CD4-positive, alpha-beta T cell (primary cell): ENCODE measurements at places on chromosomes 7 and 10.

GRCh38 chr7:78033410-78033809 is 234.8 kb downstream of the PHTF2 start:
- DNase-seq, result no peak

- DNase-seq, result no peak
Measured at GRCh38 chr7:51058764-51059163, 257.8 kb downstream of the COBL start.

GRCh38 chr10:78071140-78071856 is 37.6 kb downstream of the RPS24 start:
- DNase-seq, result no peak

GRCh38 chr7:82173400-82174021 is 270.1 kb downstream of the CACNA2D1 start:
- DNase-seq, result no peak

- DNase-seq, result no peak
Measured at GRCh38 chr7:37450035-37450434, 1.4 kb upstream of the ELMO1 start.

DNA sequence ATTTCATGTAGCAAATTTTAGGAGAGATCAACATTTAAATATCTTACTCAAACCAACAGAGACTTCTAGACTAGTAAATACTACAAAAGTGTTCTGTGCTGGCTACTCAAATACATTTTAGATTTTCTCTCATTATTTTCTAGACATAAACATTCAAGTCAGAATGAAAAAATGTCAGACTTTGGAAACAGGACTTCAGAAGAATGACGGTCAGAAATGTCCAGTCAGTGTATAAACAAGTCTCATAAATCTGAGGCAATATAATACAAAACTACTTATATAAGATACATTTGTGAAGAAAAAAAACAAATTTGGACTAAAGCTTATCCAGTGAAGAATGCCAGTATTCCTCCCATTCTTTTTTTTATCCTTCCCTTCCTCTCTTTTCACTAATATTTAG is 25.9 kb downstream of the RNLS start:
- DNase-seq, result no peak

DNA sequence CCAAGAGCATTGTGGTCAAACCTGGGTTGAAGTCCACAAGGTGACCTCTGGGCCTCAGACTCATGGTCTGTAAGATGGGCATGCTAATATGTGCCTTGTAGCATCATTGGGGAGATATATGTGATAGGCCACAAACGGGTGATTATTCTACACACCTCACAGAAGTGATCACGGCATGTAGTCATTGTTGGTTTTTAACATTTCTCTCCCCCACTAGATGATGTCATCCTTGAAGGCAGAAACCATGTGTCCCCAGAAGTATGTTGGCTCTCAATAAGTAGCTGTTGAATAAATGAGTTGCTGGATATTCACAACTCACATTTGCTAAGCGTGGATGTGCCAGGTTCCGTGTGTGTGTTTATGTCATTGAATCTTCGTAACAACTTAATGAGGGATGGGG is 42.4 kb downstream of the GATA3 start:
- DNase-seq, result no peak

GRCh38 chr7:111290982-111291381 is 200.1 kb downstream of the LRRN3 start:
- no peak for DNase-seq

- DNase-seq, result no peak
Measured at GRCh38 chr7:15674586-15674985, 11.9 kb downstream of the MEOX2 start.

DNA sequence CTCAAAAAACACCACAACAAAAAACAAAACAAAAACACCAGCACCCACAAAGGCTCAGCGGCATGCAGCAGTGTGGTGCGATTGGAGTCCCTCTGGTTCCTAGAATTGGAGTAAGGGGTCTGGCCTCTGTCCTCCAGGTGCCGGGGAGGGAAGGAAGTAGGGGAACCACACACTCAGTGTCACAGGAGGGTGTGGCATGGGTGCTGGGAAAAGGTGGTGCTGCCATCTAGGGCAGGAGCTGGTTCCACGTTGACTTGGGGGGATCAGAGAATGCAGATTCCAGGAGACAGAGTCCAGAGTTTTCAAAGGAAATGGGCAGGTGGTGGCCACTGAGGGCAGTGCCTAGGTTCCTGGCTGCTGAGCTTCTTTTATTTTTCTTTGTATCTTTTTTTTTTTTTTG is 19.8 kb upstream of the WIPI2 start:
- no peak for DNase-seq

- no peak for DNase-seq
Measured at GRCh38 chr10:80686734-80687475, 149.2 kb downstream of the SH2D4B start.

- DNase-seq, result no peak
Measured at GRCh38 chr7:28132959-28133870, 47.4 kb downstream of the JAZF1 start.

GRCh38 chr10:107071301-107071700 is 93.2 kb downstream of the SORCS1 start:
- no peak for DNase-seq

DNA sequence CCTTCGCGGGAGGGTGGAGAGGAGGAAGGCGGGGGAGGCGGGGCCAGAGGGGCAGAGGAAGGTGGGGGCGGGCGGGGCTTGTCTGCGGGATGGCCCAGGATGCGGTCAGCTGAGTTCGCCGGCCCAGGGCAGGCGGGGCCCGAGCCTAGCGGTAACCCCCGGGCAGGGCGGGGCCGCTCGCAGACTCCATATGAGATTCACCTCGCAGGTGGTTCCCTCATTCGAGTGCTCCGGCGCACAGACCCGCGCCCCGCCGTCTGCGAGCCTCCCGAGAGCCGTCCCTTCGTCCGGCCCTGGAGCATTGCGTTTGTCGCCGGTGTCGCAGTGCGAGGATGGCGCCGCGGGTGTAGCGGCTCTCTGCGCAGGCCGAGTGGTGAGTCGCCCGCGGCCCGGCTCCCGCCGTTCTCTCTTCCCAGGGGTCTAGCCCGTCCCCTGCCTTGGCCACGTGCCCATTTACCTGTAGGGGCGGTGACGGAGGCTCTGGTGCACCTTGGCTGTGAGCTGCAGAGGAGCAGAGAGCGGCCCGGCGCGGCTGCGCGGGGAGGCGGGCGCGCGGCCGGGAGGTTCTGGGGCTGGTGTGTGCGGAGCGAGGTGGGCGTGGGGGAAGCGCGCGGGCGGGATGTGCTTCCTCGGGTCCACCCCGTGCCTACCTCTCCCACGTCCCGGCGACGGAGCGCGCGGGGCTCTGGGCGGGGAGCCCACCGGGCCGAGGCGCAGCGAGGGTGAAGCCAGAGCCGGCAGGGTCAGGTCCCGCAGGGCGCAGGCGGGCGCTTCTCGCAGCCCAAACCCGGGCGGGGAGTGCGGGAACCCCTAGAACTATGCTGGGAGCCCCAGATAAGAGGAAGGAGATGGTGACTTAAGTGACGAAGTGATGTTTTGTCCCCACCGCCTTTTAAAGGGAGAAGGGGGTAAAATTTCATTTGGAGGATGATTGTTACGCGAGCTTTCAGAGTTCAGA is at the start of gene UPP1:
TSS of gene UPP1 (plus strand) at position 220 of the 958 bp plus-strand sequence. CDS start 5,519 bp downstream, outside the sequence.
- DNase-seq, result peak; percentile 97

DNA sequence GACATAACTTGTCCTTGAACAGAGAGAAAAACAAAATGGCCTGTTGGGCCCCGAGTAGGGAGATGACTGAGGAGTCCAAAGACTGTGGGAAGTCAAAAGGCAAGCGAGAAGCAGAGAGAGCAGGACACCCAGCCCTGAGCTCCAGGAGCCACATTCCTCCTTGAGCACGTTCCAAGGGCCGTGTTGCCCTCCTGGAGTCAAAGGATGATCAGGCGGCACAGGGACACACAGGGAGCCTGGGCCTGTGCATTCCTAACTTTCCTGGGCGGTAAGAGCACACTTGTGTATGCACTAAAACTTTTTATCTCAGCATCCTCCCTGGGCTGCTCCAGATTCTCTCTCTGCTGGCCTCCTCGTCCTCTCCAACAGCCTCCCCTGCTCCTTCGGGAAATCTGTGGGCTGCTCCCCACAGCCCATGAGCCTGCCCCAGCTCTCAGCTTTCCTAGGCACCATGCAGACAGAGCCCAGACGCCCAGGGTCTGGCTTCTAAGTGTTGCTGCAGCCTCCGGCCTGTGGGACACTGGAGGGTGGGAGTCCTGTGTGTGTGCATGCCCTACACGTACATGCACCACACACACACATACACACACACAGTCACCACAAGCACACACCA is 281.8 kb downstream of the POU6F2 start:
- no peak for DNase-seq

DNA sequence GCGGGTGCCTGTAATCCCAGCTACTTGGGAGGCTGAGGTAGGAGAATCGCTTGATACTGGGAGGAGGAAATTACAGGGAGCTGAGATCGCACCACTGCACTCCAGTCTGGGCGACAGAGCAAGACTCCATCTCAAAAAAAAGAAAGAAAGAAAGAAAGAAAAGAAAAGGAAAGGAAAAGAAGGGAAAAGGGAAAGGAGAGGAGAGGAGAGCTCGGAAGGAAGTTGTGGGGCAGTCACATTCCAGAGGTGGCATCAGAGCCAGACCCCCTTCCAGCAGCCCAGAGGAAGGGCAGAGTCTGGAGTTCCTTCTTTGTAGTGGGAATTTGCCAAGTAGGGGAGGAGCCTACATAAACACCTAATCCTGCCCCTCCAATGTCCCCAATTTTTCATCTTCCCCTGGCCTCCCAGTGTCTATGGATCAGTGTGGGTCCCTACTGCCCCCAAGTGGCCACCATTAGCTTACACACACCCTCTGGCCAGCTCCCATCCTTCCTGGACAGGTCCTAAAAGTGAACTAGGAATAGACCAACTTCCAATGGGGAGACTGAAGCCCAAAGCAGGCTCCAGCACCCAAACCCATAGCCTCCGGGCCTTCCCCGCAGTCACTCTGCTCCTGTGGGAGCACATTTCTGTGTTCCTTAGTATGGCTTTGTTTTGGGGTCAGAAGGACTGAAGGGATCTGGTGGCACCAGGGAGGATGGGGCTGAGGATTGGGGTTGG is 39.6 kb upstream of the HSPB1 start:
- DNase-seq, result peak; percentile 60
